ENCODE measurements at places on chromosomes 5 and 9.

GRCh38 chr9:34218446-34218845 is 39.6 kb downstream of the UBAP1 start:
- no peak for DNase-seq

- DNase-seq: no peak
These were observed 39.2 kb upstream of the PCA3 start for GRCh38 chr9:76725011-76725546.

DNA sequence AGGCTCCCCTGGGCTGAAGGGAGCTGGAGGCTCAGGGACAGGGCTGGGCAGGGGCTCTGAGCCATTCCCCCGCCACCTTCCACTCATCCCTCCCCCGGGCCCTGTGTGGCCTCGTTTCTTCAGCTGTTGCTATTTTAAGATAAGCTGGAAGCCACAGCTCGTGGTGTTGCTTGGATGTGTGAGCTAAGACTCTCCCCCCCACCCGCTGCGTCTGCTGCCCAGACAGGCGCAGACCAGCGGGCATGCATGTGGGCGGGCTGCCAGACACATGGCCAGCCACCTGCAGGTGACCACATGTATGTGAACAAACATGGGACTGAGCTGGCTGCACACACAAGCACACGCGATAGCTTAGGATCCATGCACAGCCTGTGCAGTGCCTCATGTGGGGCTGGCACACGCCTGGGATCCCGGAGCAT is 8.7 kb downstream of the SNCB start:
- no peak for DNase-seq

GRCh38 chr5:159851053-159851452 is 65.2 kb upstream of the ADRA1B start:
- DNase-seq: no peak

DNA sequence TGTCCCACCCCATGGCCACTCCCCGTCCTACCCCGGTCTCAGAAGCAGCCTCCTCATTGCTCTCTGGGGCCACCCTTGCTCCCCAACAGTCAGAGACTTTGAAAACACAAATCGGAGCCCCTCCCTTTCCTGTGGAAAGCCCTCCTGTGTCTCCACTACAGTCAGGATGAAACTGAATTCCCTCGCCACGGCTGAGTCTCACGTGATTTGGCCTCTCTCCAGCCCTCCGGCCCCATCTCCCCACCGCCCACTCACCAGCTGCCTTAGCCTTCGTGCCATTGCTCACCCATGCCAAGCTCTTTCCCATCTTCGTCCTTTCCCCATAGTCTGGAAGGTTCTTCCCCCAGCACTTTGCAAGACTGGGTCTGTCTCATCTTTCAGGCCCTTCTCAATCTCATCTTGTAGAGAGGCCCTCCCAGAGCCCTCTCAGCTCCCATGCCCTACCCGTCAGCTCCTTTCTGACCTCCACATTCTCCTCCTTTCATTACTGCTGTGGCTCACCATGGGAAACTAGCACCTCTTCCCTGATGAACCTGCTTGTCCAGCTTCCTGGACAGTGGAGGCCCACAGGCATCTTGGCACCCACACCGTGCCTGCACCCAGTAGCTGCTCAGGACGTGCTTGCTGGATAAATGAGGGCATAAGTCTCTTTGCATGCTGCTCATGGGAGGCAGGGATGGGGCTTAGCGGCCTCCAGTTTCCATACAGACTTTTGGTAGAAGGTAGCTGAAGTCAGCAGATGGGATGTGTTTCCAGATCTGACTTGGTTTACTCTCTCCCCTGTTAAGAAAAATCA is 126.4 kb upstream of the COL5A1 start:
- DNase-seq: no peak

DNA sequence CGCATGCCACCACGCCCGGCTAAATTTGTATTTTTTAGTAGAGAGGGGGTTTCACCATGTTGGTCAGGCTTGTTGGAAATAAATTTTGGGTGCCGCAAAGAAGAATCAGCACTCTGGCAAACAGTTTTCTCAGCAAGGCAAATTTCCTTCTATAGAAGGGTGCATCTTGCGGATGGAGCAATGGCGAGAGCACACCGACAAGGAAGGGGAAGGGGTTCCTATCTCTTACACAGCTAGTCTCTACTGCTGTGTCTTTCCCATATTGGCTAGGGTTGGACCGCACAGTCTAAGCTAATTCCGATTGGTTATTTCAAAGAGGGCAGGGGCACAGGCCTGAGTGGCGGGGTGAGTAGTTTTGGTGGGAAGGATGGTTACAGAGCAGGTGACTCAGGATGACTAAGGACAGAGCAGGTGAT is 707 bp downstream of the GTF3C5 start:
- DNase-seq: no peak

GRCh38 chr5:94618029-94618492 is 343 bp downstream of the KIAA0825 start:
- DNase-seq: no peak

- no peak for DNase-seq
These were observed 25.9 kb downstream of the CCDC171 start for GRCh38 chr9:15578714-15579113.

- DNase-seq: no peak
These were observed 83.7 kb upstream of the ORM1 start for GRCh38 chr9:114238891-114239875.

- no peak for DNase-seq
These were observed 24.1 kb downstream of the CARTPT start for GRCh38 chr5:71743155-71743554.

DNA sequence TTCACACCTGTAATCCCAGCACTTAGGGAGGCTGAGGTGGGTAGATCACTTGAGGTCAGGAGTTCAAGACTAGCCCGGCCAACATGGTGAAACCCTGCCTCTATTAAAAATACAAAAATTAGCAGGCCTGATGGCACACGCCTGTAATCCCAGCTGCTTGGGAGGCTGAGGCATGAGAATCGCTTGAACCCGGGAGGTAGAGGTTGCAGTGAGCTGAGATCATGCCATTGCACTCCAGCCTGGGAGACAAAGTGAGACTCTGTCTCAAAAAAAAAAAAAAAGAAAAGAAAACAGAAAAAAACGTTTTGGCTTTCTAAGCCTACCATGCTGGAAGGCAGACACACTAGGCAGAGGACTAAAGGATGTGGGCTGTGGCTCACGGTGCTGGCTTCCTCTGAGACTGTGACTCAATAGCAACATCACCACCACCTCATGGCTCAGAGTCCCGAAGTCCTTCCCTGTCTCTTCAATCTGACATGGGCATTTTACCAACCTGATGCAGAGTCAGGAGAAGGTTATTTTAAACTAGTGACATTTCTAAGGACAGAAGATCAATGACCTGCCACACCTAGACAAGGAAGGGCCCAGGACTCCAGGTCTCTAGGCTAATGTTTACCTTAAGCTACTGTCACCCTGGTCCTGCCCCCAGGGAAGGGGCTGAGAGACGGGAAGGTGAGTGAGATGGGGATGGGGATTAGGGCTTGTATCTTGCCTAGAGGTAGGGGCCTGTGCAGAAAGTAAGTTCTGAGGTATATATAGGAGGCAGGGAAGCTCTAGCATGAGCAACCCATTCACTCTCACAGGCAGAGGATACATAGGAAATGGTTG is 3.7 kb downstream of the ECSCR start:
- no peak for DNase-seq

DNA sequence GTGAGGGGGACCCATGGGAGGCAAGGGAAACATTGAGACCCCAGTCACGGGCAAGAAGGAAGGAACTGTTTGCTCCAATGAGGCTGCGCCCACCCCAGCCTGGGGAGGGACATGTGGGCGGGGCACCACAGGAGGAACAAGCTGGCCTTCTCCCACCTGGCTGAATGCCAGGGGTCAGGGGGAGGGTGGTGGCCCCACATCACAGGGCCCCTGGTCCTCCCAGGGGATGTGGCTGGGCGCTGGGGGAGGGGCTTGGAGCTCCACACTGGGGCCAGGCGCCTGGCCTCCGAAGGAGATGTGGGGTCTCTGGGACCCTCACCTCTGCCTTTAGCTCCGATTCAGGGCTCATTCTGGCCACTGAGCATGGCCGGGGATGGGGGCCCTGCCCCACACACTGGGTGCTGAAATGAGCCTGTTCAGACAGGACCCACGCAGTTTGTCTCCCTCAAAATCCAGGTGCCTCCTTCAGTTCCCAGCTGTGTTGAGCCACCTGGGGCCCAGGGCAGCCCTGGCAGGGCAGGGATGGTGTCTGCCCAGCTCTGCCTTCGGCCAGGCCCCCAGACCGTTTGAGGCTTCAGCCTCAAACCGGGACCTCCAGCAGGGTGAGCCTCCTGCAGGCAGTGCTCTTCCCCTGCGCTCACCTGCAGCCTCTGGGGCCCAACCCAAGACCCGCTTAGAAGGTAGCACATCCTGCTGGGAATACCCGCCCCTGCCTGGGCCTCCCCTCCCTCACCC is 33.2 kb upstream of the NOTCH1 start:
- no peak for DNase-seq

DNA sequence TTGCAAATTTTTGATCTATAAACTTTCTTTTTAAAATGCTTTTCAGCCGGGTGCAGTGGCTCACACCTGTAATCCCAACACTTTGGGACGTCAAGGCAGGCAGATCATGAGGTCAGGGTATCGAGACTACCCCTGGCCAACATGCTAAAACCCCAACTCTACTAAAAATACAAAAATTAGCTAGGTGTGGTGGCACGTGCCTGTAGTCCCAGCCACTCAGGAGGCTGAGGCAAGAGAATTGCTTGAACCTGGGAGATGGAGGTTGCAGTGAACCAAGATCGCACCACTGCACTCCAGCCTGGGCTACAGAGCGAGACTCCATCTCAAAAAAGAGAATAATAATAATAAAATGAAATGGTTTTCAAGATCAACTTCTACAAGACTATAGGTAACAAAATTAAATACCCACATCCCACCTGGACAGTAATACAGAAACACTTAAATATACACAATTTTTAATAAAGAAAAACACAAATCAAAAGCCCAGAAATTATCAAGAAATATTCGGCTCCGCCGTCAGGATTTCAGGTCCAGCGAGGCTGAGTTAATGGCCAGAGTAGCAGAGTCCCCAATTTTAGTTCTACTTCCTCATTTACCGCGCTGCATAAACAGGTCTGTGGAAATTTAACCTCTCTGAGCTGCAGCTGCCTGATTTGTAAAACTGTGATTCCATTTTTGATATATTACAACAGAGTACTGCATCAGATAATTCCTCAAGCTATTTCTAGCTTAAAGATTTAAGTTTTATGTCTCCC is 4.0 kb downstream of the TUT7 start:
- no peak for DNase-seq

GRCh38 chr5:59093329-59093728 is 510.5 kb downstream of the RAB3C start:
- DNase-seq: no peak

- DNase-seq: no peak
These were observed 64.2 kb upstream of the PAM start for GRCh38 chr5:102690910-102691309.

DNA sequence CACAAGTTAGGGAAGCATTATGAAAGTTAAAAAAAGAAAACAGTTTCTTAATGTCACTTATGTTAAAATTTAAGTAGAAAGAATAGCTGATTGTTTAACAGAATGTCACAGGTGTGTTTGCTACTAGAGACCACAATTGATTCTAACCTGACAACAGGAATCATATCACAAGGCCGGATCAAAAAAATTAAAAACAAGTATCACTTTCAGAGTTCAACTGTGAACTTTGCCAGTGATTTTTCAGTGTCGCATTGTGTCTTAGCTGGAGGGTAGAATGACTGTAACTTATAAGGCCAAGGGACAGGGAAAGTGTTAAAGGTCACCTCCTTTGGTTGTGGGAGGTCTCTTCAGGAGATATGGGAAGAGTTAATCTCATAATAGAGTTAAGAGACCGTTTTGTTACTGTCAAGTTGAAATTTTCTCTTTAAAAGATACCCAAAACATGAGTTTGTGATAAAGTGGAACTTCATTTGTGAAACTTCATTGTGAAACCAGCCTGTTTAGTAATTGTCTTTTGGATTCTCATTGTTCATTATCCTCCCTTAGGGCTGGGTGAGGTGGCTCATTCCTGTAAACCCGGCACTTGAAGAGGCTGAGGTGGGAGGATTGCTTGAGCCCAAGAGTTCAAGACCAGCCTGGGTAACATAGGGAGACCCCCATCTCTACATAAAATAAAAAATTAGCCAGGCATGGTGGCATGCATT is 40.9 kb downstream of the CPEB4 start:
- no peak for DNase-seq

DNA sequence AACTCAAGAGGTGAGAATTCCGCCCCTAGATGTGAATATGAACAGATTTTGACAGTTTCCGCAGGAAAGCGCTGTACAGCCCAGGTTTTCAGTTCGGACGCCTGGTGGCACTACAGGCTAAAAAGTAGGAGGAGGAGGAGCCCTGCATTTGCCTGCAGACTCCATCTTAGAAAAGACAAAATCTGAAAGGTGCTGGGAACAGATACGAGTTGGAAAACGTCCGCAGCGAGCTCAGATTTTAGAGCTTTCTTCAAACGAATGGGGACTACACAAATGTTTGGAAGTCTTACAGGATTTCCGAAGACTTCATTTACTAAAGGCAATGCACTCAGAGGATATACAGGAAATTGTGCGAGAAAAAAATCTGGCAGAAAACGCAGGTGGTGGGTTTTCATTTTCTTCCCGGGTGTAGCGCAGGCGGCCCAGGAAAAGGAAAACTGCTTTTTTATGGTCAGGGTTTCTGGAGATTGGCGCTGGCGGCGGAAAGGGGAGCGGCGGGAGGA is 9.9 kb upstream of the PCDHB2 start:
- no peak for DNase-seq

- DNase-seq: no peak
These were observed 181.9 kb downstream of the ESM1 start for GRCh38 chr5:54803471-54804011.

DNA sequence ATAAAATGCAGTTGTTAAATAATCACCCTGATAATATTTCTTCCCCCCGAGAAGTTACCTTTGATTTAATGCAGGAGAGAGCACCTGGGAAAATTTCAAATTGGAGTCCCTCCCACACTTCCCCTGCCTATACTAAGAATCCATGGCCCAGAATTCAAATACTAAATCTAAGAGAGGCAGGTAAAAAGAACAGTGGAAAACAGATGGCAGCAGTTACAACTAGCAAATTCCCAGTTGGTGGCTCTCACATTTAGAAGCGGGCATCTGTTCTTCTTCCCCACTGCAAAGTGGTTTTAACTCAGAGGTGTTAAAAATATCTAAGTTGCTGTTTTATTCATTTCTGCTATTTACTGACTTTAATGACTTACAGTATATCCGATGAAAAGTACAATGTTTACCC is 210.4 kb upstream of the ELAVL2 start:
- DNase-seq: no peak

DNA sequence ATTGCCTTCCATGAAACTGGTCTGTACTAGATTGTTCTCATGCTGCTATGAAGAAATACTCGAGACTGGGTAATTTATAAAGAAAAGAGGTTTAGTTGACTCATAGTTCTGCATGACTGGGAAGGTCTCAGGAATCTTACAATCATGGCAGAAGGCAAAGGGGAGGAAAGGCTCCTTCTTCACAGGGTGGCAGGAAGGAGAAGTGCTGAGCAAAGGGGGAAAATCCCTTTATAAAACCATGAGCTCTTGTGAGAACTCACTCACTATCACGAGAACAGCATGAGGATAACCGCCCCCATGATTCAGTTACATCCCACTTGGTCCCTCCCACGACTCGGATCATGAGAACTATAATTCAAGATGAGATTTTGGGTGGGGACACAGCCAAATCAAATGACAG is 163.2 kb downstream of the RFK start:
- DNase-seq: no peak

Measured in memory B cell (primary cell).